ENCODE measurements at places on chromosomes 11 and 22.
A peak's percentile ranks its signal among the peaks of the same experiment; 100 is the strongest.

GRCh38 chr22:41929418-41929810, 2.8 kb upstream of the TNFRSF13C start:
- DNase-seq = no peak

- DNase-seq = no peak
Measured at GRCh38 chr11:125364121-125364826, 131.8 kb downstream of the FEZ1 start.

DNA sequence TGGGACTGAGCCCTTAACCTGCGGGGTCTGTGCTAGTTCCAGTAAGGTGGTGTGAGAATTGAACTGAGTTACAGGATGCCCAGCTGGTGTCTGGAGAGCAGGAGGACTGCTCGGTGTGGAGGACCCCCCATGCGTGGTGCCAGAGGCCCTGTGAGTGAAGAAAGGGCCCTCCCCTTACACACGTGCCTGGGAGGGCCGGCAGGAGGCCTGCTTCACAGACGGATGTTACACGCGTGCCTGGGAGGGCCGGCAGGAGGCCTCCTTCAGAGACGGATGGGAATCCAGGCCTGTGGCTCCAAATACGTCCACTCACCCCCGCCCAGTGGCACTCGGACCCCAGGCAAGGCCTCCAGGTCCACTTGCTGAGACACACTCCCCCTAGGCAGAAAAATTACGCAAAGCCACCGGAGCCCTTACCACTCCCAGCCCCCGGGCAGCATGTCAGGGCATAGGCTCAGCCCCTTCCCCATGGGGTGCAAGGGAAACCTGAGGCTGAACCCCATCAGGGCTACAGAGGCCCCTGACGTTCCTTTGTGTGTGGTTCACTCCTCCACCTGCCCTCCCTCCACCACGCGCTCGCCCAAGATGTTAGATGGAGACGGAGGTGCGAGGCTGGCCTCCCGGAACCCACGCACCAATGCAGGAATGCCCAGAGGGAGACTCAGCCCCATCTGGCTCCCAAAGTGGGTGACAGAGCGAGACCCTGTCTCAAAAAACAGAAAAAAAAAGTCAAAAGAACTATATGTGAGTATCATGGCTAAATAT, 227.8 kb downstream of the BRD1 start:
- no peak for DNase-seq

GRCh38 chr11:91296629-91297028, 928.0 kb upstream of the FAT3 start:
- DNase-seq = no peak

GRCh38 chr11:12968826-12969225, 40.3 kb upstream of the RASSF10 start:
- DNase-seq = no peak

DNA sequence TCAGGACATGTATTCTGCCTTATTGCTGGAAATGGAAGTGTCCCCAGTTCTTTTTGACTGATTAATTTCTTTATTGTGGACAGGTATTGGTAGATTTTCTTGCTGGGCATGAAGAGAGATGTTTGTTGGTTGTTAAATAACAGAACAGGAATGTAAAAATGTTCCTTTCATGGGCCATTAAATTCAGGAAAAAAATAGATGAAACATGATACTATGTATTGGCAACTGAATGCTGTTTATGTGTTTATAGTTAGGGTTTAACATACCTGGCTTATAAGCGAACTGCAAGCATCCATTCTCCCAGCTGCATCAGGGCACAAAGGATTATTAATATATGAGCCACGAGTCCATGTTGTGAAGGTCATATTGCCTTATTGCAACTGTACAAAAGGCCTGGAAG, 368.5 kb downstream of the NELL1 start:
- no peak for DNase-seq

GRCh38 chr11:93481696-93482095, 61.5 kb downstream of the SMCO4 start:
- DNase-seq = no peak

- DNase-seq = peak; percentile 83
Measured at GRCh38 chr22:38202437-38203089, 769 bp downstream of the MAFF start.

- no peak for DNase-seq
Measured at GRCh38 chr11:117378976-117379865, 51.6 kb downstream of the CEP164 start.

DNA sequence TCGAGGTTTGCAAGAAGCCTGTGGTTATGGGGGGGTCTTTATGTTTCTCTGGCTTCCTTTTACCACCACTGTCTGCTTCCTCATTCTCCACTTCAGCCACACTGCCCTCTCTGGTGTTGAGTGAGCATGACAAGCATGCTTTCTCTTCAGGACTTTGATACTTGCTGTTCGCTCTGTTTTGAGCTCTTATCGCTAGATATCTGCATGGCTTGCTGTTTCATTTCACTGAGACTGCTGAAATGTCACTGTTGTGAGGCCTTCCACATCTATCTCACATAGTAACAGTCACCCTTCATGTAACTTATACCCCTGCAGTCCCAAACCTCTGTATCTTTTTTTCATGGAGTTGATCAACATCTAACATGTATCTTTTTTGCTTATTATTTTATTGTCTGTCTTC, 59.8 kb downstream of the TMEM135 start:
- no peak for DNase-seq

DNA sequence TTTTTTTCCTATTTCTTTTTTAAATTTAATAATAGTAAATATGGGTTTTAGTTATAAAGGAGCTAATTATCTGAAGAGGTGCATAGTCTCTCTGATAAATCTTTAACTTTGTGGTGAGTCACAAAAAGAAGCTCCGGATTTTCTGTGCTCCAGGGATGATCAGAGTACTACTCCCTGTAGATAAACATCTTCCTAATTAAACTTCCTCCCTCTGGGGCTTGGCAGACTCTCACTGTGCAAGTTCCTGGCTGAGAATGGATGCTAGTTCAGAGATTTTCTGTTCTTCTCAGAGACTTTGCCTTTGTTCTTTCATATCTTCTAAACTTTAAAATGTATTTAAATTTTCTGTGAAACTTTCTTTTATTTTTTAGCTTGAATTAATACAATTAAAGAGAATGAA, at the start of gene OR10G7:
Gene OR10G7 (minus strand): TSS at position 72 of the 400 bp plus-strand sequence. CDS start 2,324 bp downstream, outside the sequence.
- DNase-seq = no peak

DNA sequence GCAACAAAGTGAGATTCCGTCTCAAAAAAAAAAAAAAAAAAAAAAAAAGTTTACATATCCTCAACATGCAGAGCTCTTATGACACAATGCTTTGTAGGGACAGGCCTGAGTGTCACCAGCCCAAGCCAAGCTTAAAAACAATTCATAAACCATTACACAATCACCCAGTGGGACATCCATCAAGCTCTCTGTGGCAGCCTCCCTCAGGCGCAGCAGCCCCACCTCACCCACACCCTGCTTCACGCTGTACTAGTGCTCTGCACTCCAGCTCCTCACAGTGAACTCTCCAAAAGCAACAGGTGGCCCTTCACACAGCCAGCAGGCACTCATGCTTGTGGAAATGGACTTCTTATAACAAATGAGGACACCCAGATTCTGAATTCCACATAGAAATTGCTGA, 3.5 kb upstream of the FOXRED2 start:
- no peak for DNase-seq

GRCh38 chr11:71080239-71081097, 171.9 kb downstream of the SHANK2 start:
- DNase-seq = peak; percentile 49

DNA sequence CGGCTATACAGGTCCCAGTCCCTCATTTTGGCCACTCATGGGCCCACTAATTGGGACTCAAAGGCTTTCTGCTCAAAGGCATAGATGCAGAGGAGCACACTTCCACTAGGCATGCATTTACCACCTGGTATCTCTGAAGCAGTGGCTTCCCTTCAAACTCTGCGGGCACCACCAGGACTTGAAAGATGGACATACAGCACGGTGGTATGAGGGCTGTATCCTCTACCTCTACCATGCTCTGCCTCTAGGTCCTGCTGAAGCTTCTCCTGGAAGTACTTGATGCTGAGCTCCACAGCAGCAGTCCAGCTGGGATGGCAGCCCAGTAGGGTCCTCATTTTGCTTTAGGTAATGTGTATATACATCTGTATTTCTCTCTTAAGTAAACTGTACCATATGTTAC, 49.9 kb downstream of the RAB6A start:
- DNase-seq = no peak

- DNase-seq = no peak
Measured at GRCh38 chr11:130194241-130195023, 34.9 kb downstream of the ST14 start.

DNA sequence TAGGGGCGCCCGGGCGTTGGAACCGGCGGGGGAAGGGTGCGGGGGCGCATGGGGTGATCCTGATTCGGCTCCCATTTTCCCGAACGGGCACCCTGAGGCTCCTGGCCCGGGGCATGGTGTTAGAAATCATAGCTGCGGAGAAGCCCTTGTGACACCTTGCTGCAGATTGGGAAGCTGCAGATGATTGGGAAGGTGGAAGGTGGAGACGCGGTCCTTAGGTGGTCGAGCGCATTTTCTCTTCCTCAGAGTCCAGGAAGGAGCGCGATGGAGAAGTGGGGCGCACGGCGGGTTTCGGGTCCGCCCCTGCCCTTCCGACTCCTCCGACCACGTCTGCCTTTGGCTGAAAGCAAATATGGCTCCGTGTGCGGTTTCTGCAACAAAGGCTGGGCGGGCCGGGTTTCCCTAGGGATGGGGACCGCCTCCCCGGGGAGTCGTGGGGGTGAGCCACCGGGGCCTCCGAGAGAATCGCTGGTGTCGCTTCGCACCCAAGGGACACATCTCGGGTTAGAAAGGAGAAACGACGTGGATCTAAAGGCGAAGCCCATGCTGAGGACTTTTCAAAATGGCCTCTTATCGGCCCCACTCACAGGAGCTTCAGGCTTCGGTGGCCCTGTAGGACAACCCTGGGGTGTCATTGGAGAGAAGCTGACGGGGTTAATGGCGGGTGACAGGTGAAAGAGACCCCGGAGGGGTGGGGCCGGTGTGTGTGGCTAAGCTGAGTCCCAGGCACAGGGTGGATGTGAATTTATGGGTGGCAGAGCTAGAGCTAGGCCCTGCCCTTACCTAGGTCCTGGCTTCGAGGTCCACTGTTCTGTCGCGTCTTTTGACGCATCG, 707 bp upstream of the FTH1 start:
- DNase-seq = no peak

GRCh38 chr11:78100676-78101472, 21.2 kb upstream of the NDUFC2 start:
- no peak for DNase-seq

DNA sequence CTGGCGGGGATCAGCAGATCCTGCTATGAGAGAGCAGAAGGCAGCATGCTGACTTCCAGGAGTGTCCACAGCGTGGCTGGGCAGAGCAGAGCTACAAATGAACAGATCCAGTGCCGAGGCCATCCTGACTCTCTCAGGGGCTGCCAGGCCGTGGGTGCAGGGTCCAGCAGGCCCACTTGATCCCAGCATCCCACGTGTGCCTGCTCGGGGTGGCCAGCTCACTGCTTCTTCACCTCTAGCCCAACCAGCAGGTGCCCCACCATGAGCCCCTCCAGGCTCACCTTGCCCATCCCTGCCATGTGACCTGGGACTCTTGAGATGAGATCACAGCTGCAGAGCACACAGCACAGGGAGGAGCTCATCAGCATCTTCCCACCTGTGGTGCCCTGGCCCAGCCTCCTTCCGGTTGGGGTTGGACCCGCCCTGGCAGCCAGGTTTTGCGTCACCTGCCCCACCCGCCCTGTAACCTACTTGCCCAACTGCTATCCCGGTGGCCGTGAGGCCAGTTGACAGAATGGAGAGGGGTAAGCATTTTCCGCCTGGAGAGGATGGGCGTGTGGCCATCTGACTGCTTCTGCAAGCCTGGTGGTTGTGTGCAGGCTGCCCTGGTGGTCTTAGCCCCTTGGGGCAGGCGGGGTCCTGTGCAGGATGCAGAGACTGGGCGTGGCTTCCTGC, 11.0 kb downstream of the TANGO2 start:
- no peak for DNase-seq

- DNase-seq = no peak
Measured at GRCh38 chr22:27630754-27631153, 170.8 kb downstream of the MN1 start.

- no peak for DNase-seq
Measured at GRCh38 chr11:124753205-124753604, 1.1 kb upstream of the VSIG2 start.

GRCh38 chr11:11662578-11662977, 40.8 kb upstream of the GALNT18 start:
- no peak for DNase-seq

DNA sequence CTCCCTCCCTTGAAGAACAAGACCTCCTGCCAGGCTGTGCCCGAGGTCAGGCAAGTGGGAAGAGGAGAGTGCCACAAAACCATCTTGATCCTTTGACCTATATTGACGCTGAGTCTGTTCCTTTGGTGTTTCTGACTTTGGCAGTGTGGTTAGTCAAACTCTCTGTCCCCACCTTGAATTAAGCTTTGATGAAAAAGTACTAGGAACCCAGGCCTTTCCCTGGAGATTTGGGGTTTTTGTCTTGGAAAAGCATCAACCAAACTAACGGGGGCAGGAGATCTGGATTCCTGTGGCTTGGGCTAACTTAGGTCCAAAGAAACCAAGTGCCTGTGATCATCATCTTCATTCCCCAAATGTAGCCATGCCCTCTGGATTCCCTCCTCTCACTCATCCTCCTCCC, 40.4 kb downstream of the ARFGAP2 start:
- no peak for DNase-seq

DNA sequence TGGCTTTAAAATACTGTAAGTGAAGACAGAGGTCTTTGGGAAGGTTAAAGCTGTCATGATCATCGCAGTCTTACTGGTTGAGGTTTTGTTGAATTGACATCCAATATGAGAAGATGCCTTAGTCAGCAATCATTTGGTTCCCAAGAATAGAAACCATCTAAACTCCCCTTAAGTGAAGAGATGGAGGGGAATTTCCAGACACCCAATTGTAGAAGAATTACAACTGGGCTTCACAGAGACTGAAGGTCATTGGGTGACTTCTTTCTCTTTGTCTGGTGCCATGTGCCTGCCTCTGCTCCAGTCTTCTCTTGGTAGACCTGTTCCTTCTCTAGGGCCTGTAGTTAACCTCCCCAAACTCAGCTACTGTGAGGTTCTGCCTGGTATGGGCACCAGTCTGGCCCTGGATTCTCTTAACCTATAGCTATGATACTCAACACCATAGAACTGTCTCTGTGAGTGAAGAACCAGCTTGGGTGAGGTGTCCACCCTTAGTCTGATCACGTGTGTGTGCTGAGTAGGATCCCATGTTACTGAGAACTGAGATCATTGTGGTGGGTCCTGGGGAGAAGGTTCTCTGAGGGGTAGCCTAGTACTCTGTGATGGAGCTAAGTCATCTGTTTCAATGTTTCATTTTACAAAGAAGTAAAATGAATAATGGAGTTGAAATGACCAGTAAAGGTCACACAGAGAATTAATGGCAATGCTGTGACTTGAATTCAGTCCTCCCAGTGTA, 182.5 kb downstream of the CSNK2A3 start:
- no peak for DNase-seq

GRCh38 chr22:31326877-31327276, 19.3 kb downstream of the PATZ1 start:
- DNase-seq = no peak

- DNase-seq = peak; percentile 66
Measured at GRCh38 chr11:27720277-27720830, 20.1 kb upstream of the BDNF start.
